ENCODE measurements at places on chromosomes 5 and 9.

GRCh38 chr5:179679014-179679674, 1.7 kb downstream of the CBY3 start:
- H3K36me3 ChIP-seq, result no peaks in the 10 kb centered on the region
- H3K4me1 ChIP-seq, result peaks cover 6% of the 10 kb centered on the region
- DNase-seq, result peak; percentile 83
- H3K27me3 ChIP-seq, result no peaks in the 10 kb centered on the region

GRCh38 chr9:91197232-91198181, 164.2 kb downstream of the AUH start:
- peaks cover 12% of the 10 kb centered on the region for H3K4me1 ChIP-seq
- H3K27me3 ChIP-seq, result no peaks in the 10 kb centered on the region
- peak overlapping the region; percentile 54 for H3K27ac ChIP-seq
- peak; percentile 89 for DNase-seq
- no peaks in the 10 kb centered on the region for H3K36me3 ChIP-seq
- no peak overlapping the region for H3K4me3 ChIP-seq

DNA sequence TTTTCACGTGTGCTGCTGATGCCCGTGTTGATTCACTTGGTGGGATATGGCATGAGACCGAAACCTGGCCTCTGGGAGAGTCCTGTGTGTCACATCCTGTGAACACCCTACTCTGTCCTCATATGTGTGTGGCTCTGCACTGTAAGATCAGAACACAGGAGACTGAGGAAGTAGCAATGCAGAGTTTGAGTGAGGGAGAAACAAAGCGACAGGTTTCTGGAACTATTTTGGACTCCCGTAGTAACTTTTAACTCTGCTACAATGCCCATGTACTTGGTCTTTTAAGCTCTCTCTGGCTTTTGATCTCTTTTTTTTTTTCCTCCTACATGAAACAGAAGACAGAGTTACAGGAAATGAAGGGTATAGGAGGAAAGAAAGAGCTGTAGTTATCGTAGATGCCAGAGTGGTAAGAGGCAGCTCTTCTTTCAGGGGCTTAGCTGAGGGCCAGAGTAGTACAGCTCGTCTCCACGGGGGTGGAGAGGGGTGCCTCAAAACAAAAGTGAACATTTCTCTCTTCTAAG, 26.6 kb downstream of the GRAMD2B start:
- peak overlapping the region; percentile 20 for H3K27ac ChIP-seq
- no peaks in the 10 kb centered on the region for H3K36me3 ChIP-seq
- no peak for DNase-seq
- H3K4me3 ChIP-seq, result no peak overlapping the region

- H3K27ac ChIP-seq, result no peak overlapping the region
- DNase-seq, result no peak
- no peak overlapping the region for H3K4me3 ChIP-seq
- H3K36me3 ChIP-seq, result no peaks in the 10 kb centered on the region
- no peaks in the 10 kb centered on the region for H3K4me1 ChIP-seq
Measured at GRCh38 chr5:180825768-180826525, 23.3 kb upstream of the MGAT1 start.

DNA sequence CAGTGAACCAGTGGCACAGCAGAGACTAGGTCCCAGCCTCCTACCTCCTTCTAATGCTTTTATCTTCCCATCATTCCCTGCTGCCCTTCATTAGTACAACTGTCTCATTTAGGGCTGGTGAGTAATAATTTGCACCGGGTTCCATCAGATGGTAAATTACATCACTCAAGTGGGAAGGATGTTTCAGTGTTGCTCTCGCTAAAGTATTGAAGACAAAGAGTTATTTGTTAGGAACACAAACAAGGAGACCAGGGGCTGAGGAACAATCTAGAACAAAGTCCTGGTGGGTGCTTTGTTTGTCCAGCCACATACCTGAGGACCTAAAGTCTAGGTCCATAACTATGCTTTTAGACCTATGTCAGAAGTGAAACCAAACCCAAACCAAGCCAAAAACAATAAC, 52.4 kb downstream of the SEC61B start:
- no peaks in the 10 kb centered on the region for H3K4me1 ChIP-seq
- no peak overlapping the region for H3K4me3 ChIP-seq
- DNase-seq, result no peak
- H3K27me3 ChIP-seq, result no peaks in the 10 kb centered on the region
- no peaks in the 10 kb centered on the region for H3K36me3 ChIP-seq

All from ovary (tissue), 10 donors.